ENCODE measurements at places on chromosomes 16 and 17. TPM values are rescaled to one million over a fixed set of nuclear protein-coding genes. Genes with fewer than 3 reads are reported as not detected.
A peak's percentile ranks its signal among the peaks of the same experiment; 100 is the strongest.

DNA sequence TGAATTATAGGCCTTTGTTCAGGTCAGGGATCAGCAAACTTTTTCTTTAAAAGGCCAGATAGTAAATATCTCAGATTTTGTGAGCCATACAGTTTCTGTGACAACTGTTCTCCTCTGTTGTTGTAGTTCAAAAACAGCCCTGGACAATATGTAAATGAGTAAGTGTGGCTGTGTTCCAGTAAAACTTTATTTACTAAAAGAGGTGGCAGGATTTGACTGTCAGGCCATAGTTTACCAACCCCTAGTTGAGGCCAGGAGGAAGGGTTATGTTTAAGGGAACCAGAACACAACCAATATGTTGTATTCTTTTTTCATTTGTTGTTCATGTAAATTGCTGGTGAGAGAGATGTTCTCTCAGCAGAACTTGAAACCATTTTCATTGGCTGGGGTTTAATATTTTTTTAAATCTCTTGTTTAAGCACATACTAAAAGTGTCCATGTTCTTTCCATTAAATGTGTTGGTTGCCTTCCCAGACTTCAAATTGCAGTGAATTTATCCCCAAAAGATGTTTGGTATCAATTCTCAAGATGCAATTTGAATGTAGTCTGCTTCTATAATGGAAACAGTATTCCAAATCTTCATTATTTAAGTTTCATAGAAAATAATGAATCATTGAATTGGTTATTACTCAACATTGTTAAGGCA is 260.3 kb downstream of the FTO start:
- DNase-seq: no peak

GRCh38 chr16:48231727-48232492 is 12.2 kb upstream of the LONP2 start:
- no peak for DNase-seq

DNA sequence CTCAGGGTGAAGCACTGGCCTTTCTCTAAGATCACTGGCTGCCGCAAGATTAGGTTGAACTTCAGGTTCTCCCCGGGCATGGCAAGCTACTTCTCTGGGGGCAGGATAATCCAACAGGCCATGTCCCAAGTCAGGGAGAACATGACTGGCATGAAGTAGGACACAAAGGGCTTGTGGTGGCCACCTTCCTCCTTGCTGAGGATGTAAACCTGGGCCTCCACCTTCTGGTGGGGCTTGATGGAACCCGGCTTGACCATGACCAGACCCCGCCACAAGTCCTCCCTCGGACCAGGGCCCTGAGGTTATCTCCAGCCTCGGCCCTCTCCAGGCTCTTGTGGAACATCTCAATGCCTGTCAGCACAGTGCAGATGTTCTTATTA is 211.1 kb upstream of the WSB1 start:
- no peak for DNase-seq

DNA sequence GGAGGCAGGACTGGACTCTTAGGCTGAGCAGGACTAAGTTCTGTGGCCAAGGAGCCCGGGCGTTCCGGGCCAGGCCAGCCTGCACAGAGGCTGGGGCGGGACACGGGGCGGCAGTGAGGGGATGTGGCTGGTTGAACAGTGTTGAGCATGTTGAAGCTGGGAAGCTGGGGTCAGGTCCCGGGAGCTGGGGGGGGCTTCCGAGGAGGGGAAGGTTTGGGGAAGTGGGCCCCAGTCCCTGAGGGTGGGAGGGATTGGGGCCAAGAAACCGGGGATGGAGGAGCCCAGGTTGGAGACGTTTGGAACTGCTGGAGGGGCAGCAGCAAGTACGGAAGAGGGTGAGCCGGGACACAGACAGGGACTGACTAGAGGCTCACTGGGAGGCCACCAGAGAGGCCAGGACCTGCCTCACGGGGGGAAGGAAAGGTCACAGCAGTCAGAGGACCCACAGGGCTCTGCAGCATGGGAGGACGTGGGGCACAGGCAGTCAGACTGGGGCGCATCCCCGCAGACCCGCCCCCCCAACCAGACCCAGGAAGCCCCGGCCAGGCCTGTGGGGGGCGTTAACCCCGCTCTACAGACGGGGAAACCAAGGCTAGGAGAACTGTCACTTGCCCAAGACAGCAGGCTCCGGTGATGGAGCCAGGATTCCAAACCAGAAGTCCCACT is 9.5 kb downstream of the TAX1BP3 start:
- DNase-seq: no peak

DNA sequence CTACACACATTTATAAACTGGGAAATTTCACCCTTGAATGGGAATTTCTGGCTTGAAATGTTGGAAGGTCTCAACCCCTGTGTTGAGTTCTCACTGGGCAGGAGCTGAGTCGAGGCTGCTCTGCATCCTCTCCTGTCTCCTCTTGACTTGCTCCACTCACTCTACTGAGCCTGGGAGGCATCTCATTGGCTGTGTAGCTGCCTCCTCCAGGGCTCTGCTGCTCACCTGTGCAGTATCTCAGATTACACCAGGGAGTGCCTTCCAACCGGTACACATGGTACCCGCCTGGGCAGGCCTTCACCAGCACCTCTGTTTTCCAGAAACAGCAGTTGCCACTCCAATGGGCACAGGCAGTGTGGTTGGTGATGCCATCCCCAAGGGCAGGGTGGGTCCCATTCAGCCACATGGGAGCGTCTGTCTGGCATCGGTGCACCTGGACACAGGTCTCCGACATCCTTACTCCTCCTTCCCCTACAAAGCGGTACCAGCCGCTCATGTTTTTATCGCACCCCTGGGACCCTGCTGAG is 3.7 kb downstream of the GP2 start:
- no peak for DNase-seq

DNA sequence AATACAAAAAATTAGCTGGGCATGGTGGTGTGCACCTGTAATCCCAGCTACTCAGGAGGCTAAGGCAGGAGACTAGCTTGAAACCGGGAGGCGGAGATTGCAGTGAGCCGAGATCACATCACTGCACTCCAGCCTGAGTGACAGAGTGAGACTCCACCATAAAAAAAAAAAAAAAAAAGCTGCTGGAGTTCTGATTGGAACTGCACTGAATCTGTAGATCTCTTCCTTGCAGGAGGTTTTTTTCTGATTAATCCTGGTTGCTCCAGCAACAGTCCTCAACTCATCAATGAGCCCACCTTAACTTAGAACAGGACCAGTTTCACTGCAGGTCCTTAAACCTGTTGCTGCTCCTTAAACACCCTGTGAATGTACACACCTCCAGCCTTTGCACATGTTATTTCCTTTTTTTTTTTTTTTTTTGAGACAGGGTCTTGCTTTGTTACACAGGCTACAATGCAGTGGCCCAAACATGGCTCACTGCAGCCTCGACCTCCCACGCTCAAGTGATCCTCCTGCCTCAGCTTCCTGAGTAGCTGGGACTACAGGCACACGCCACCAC is 1.6 kb upstream of the ODAD4 start:
- no peak for DNase-seq

The TAOK2 gene
- total RNA-seq: 67.3 TPM

The CES5A gene
- 2.2 TPM for total RNA-seq

GRCh38 chr17:1643293-1643998 is 2.1 kb downstream of the SCARF1 start:
- DNase-seq: peak; percentile 67

- no peak for DNase-seq
Observed at GRCh38 chr16:35188288-35189155, 1729.1 kb downstream of the TP53TG3F start.

GRCh38 chr17:41638941-41639340 is 14.6 kb upstream of the KRT17 start:
- DNase-seq: no peak

GRCh38 chr16:51193879-51194278 is 42.8 kb upstream of the SALL1 start:
- no peak for DNase-seq

DNA sequence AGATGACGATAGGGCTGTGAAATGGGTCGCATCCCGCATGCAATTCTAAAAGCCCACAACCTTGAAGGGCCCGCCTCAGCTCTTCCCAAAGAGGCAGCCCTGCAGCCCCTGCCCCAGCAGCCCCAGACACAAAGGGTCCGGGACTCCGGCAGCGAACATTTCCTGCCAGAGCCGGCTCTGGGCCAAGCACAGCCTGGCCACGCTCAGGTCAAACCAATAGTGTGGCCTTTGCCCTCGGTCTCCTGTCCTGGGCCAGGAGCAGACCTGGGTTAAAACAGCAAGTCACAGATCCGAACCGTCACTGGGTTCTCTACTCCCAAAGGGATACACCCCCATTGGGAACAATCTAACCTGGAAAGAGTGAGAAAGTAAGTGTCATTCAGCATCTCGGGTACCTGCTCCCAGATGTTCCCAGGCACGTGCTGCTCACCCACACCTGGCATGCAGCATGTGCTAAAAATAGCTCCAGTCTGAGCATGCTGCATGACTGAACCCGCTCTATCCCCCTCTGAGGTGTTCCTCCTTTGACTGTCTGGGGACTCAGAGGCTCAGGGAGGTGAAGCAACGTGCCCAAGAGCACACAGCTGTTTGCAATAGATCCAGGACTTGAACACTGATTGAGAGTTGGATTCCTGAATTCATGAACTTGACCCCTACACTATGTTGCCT is 22.2 kb upstream of the ATP2A3 start:
- no peak for DNase-seq

DNA sequence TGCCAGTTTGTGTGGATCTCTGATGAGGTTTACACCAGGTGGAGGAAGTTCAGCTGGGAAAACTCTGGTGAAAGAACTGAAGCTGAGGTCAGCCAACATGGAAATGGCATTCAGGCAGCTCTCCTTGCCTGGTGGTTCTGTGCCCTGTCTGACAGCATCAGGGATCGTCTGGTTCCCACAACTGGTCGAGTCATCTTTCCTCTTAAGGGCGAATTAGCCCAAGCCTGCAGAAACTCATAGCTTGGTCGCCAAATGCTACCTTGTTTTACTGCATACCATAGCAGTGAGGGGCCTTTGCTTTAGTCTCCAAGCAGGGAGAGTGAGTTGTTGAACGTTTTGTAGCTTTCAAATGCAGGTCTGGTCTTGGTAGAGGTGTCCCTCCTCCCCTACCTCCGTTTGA is 7.2 kb downstream of the PLCG2 start:
- no peak for DNase-seq

- DNase-seq: no peak
Observed at GRCh38 chr16:20347666-20348364, 4.7 kb downstream of the UMOD start.

GRCh38 chr16:74623214-74623838 is 16.4 kb upstream of the GLG1 start:
- DNase-seq: no peak

The TPSG1 gene
- total RNA-seq: 1.6 TPM

DNA sequence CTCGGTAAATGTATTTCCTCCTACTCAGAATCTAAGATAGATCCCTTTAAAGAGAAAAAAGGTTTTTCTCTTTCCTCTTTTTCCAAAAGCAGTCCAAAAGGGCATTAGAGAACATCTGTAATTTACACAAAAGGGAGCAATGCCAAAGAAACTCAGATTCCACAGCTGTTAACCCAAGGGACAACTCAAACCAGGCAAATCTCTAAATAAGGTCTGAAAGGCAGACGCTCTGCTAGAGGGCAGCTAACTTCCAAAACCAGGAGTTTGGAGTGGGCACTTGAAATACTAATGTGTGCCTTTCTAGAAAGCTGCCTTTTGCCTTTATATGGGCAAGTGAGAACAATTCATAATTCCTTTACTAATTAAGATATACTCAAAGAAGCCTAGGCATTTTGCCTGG is 435.7 kb downstream of the ZFHX3 start:
- no peak for DNase-seq

DNA sequence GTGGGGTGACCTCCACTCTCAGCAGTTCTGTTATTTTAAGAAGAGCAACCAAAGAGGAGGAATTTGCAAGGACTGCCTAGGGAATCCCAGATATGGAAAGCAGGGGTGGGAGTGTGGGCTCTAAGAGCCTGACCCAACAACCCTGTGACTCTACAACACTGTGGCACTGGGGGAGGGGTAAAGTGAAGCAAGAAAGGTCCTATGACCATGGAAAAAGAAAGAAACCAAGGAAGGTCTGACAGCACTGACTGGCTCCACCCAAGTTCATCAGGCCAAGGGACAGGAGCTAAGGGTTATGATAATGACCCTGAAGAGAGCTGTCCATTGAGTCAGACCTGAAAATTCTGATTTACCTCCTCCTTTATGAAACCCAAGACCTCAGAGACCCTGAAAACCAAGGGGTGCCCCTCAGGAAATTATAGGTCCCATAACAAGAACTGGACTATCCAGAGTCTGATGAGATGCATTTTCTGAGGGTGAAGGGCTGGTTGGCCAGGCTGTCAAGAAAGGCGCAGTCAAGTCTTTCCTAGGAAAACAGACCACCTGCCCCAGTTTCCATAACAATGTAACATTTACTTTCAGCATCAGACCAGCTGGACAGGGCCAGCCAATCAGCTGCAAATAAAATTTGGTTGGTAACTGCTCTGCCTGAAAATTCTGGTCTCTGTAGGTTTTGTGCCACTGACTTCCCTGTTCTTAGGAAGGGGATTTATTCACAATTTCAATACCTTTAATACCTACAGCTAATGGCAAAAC is 53.8 kb upstream of the MTMR4 start:
- DNase-seq: no peak

DNA sequence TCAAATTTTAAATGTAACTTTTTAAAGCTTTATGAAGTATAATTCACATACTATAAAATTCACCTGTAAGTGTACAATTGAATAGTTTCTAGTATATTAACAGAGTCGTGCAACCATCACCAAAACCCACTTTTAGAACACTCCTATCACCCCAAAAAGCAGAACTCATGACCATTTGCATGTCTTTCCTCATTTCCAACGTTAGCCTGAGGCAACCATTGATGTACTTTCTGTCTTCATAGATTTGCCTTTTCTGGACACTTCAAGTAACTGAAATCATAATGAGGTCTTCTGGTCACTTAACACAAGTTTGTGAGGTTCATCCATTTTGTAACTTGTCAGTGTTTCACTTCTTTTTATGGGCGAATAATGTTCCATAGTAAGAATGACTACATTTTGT is 33.2 kb downstream of the METTL16 start:
- no peak for DNase-seq

Data from mucosa of gallbladder (tissue), 1 donor.